ENCODE measurements at places on chromosomes 5 and 9. TPM values are rescaled to one million over a fixed set of nuclear protein-coding genes. Genes with fewer than 3 reads are reported as not detected.
A peak's percentile ranks its signal among the peaks of the same experiment; 100 is the strongest.

- DNase-seq: peak; percentile 80
- H3K4me3 ChIP-seq: no peak overlapping the region
- H3K27me3 ChIP-seq: no peaks in the 10 kb centered on the region
- H3K36me3 ChIP-seq: no peaks in the 10 kb centered on the region
These were observed 37.3 kb upstream of the ADRA1B start for GRCh38 chr5:159878988-159879471.

DNA sequence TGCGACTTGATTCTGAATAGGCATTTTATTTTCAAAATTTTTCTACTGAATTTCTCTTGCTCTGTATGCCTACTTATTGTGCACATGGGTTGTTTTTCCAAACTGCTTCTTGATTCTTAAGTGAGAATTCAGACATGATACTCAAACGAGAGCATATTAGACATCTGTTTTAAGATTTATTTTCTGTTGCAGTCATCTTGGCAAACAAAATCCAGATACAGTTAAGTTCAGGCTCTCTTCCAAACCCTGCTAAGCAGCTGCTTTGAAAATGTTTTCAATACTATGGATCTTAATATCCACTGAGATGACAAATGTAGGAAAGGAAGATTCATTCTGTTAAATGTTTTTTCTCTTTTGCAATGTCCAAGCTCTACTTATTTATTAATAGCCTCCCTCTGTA lies 4.5 kb downstream of the TMEM215 start:
- H3K36me3 ChIP-seq: no peaks in the 10 kb centered on the region
- no peak for DNase-seq
- H3K4me3 ChIP-seq: no peak overlapping the region
- no peaks in the 10 kb centered on the region for H3K4me1 ChIP-seq
- H3K27me3 ChIP-seq: peaks cover 37% of the 10 kb centered on the region

- no peaks in the 10 kb centered on the region for H3K4me1 ChIP-seq
- no peaks in the 10 kb centered on the region for H3K27me3 ChIP-seq
- no peak overlapping the region for H3K27ac ChIP-seq
- no peaks in the 10 kb centered on the region for H3K36me3 ChIP-seq
- DNase-seq: no peak
These were observed 113.9 kb upstream of the BRINP1 start for GRCh38 chr9:119483153-119483552.

The FAT2 gene
- total RNA-seq: 0.59 TPM

The GDA gene
- 4.1 TPM for total RNA-seq

The NMUR2 gene
- total RNA-seq: not detected

The IRX2 gene
- total RNA-seq: 25.3 TPM

The SLC22A4 gene
- total RNA-seq: 0.78 TPM
